Stimulated activated CD8-positive, alpha-beta memory T cell treated with anti-CD3 and anti-CD28 coated beads, Interleukin-2, amount 100 ng/mL, for 1 hour (primary cell): ENCODE measurements at places on chromosomes 13 and 19.

- no peak for DNase-seq
These were observed 7.7 kb upstream of the NFIC start for GRCh38 chr19:3358689-3359014.

GRCh38 chr19:1161716-1162115 is 12.4 kb downstream of the SBNO2 start:
- DNase-seq = no peak

DNA sequence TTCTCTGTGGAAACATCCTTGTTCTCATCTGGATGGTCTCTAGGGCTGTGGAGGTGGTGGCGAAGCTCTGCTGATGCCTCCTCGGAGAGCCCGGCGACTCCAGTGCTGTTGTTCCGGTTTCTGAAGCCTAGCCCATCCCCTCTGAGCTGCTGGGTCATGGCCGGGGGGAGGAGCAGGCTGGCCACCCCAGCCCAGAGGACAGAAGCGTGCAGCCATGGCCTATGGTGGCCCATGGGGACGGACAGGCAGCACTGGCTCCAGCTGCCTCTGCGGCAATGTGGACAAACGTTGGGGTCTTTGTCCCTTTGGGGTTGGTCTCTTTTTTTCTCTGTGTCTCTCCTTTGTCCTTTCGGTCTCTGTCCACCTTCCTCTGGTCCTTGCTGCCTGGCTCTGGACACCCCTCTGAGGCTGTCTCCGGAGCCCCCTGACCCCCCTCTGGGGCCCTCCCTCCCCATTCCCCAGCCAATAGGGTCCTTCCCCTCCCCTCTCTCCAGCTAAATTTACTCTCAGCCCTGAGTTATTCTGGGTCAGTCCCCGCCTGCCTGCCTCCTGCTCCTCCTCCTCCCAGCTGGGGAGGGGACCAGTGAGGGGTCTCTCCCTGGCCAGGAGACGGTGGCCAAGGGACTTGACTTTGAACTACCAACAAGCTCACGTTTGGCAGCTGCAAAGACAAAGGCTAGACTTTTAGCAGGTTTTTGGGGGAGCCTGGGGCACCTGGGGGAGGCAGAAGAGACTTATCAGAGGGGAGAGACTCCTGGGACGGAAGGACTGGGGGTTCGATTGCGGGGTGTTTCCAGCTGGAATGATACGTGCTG is at the start of gene HRC:
HRC (minus strand) TSS at position 392 of the 815 bp plus-strand sequence; CDS start at position 233, 159 bp downstream.
- DNase-seq = no peak

DNA sequence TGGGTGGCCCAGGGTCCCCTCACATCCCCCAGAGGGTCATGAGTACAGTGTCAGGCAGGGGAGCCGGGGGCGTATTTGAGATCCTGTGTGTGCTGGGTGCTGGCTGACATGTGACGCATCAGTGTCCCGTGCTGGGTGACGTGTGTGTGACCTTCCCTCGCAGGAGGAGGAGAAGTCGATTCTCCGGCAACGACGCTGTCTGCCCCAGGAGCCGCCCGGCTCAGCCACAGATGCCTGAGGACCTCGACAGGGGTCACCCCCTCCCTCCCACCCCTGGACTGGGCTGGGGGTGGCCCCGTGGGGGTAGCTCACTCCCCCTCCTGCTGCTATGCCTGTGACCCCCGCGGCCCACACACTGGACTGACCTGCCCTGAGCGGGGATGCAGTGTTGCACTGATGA is 25.8 kb downstream of the PNPLA6 start:
- no peak for DNase-seq

- no peak for DNase-seq
These were observed 363 bp downstream of the CACNA1A start for GRCh38 chr19:13505761-13506470.

- no peak for DNase-seq
These were observed 3.2 kb downstream of the STX10 start for GRCh38 chr19:13146763-13147563.

- no peak for DNase-seq
These were observed 1.1 kb downstream of the SYDE1 start for GRCh38 chr19:15108145-15108844.

DNA sequence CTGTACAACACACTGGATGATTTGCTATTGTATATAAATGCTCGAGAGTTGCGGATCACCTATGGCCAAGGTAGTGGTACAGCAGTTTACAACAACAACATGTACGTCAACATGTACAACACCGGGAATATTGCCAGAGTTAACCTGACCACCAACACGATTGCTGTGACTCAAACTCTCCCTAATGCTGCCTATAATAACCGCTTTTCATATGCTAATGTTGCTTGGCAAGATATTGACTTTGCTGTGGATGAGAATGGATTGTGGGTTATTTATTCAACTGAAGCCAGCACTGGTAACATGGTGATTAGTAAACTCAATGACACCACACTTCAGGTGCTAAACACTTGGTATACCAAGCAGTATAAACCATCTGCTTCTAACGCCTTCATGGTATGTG is 21.5 kb downstream of the OLFM4 start:
- no peak for DNase-seq

GRCh38 chr13:98761126-98761985 is 8.9 kb upstream of the SLC15A1 start:
- no peak for DNase-seq

GRCh38 chr13:79803989-79804388 is 323.0 kb downstream of the NDFIP2 start:
- DNase-seq = no peak

DNA sequence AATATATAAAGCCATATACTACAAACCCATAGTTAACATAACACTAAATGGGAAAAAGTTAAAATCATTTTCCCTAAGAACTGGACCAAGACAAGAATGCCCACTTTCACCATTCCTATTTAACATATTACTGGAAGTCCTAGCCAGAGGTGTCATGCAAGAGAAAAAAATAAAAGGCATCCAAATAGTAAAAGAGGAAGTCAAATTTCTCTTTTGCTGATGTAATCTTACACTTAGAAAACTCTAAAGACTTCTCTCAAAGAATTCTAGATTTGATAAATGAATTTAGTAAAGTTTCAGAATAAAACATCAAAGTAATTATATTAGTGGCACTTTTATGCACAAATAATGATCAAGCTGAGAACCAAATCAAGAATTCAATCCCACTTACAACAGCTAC is 678.9 kb upstream of the SLITRK5 start:
- DNase-seq = no peak

DNA sequence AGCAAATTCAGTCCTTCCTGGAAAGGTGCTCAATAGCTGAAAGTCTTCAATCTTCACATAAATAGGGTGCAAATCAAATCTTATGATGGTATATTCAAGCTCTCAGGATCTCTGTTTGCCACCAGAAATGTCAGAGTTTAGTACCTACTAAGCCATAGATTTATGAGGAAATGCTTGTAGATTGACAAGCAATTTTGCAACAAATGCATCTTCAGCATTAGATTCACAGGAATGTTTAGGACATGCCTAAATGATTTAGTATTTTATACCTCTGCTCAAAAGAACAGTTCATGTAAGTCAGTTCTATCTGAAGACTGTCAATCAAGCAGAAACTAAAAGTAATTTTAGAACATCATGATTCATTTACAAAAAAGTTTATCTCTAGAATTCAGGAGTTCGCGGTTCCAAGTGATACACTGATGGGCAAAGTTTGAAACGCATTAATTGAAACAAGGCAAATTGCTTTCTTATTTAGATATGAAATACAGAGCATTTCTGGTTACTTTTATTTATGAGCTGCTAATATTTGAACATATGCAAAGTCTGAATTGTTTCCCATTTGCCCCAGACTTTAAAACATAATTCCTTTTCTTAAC is 65.7 kb downstream of the DACH1 start:
- DNase-seq = no peak

GRCh38 chr13:87274209-87274819 is 396.9 kb upstream of the SLITRK5 start:
- no peak for DNase-seq

- DNase-seq = no peak
These were observed 18.8 kb upstream of the MTRF1 start for GRCh38 chr13:41282129-41282571.

DNA sequence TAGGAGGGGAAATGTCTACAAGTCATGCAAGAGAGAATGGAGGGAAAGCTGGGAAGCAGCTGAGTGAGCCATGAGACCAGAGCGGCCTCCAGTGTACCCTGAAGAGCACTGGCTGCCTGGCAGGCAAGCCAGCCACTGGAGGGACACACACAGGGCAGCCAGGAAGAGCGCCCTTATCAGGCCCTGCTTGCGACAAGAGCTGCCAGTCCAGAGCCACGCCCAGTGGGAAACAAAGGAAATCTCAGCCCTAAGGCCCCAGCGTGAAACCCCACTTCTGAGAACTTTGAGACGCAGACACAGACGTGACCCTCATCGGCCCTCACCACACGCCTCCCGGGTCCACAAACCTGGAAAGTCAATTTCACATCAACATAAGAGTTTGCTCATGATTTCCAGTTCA is 105.0 kb downstream of the STK24 start:
- no peak for DNase-seq

- no peak for DNase-seq
These were observed 1.7 kb downstream of the ITM2B start for GRCh38 chr13:48234566-48235340.

DNA sequence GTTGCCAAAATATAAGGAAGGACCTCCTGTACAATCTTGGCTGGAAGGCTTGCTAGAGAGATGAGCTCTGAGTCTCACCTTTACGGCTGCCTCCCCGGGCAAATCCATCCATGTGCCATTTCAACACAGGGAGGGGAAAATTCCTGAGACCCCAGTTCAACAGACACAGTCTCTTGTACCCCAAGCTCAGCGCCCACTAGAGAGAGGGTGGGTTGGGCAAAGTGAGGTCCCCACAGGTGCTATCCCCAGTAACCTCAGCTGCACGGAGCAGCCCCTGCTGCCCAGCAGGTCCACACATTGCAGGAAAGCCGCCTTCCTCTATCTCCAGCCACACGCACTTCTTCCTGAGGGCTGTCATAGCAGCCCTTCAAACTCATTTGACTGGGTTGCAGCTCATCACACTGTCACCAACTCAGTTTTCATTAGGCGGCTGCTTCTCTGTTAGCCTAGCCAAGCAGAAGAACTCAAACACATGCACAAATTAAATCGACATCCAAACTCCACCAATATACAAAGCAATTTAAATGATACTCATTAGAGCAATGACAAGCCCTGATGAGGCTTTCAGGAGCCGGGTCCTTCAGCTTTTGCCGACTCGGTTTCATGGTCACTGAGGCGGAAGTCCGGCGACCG is 80.4 kb downstream of the TSHZ3 start:
- DNase-seq = no peak

DNA sequence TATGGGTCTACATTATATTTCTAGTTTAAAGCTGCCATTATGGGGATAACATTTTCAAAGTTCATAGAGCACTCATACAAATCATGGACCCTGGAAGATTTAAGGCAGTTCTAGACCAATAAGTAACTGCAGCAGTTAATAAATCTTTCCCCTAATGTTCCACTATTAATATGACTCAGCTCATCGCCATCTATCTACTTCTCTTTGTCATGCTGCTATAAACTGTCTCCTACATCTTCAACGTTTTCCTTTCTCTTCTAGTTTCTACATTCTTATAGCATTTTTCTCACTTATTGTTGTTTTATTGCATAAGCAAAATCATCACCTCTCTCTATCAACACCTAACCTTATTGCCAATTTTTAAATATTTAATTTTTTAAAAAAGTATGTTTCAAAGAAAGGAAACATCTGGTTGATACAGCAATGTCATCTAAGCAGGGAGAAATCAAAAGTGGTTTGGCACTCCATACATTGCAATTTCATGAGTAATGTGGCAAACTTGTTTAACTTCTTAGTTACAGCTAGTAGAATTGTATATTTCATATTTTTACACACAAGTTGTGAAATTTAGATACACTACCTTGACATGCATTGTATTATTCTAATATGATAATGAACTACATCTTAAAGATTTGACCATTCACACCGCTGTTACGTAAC is 1500.4 kb upstream of the MIR17HG start:
- no peak for DNase-seq

GRCh38 chr19:12913011-12913561 is 6.0 kb downstream of the SYCE2 start:
- DNase-seq = no peak

DNA sequence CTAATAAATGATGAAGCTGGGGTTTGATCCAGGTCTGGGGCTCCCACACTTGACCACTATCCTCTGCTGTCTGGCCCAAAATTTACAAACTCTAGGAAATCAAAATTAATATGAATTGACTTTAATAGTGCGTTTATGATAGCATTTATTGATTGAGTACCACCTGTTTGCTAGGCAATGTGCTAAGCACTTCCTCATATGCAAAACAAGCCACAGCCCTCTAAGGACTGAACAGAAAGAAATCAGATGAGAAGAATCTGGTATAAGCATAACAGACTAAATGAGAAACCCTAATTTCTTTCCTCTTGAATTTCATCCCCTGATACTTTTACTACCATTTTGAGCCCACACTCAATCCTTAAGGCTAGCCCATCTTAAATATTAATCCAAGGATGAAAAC is 6.6 kb upstream of the MLNR start:
- DNase-seq = no peak

DNA sequence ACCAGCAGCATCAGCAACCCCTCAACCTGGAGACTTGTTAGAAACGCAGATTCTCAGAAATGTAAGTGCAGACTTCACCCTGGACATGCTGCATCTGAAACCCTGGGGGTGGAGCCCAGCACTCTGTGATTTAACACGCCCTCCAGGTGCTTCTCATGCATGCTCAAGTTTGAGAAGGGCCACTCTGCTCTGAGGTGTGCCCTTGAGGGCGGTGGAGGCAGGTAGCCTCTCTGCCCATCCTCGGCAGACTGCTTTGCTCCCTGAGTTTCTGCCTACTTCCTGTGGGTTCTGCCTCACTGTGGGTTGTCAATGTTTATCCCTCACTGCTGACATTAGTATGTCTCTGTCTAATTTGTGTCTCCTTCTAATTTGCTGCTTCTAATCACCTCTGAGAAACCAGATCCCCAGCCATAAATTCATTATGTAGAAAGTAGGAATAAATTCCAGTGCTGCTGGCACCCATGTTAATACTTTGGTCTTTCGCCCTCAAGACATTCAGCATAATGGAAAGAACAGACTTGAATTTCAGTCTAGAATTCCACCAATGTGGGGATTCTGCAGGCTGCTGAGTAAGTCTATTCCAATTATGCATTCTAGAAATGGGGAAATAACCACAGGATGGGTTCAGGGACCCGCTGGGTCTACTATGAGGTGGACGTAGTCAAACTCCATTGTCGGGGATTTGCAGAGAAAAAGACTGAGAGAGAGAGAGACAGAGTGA is 51.3 kb upstream of the CYSLTR2 start:
- DNase-seq = no peak

DNA sequence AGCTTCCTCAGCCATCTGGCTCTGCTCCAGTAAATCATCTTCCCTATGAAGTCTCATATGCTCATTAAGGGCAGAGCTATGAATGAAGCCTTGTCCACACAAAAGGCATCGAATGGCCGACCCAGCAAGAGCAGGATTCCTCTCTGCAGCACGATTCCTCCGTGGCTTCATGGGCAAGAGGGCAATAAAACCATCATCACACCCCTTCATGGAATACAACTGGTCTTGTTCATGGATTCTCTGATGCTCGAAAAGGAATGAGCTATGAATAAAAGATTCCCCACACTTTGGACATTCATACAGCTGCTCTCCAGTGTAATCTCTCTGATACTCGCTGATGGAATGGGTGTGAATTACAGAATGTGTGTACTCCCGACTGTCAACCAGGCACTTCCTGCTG is 25.9 kb downstream of the PEG3 start:
- no peak for DNase-seq

- no peak for DNase-seq
These were observed 695 bp downstream of the ICAM1 start for GRCh38 chr19:10271543-10272086.
